Stimulated activated CD8-positive, alpha-beta memory T cell treated with anti-CD3 and anti-CD28 coated beads, Interleukin-4, amount 100 ng/mL, for 4 hours (primary cell): ENCODE measurements at places on chromosomes 4 and X.

GRCh38 chrX:133454491-133454914, 39.2 kb upstream of the GPC4 start:
- no peak for DNase-seq

- no peak for DNase-seq
Observed at GRCh38 chr4:77635246-77635645, 29.6 kb downstream of the CXCL13 start.

GRCh38 chr4:173328236-173328901, 5.8 kb downstream of the HMGB2 start:
- DNase-seq = no peak

- no peak for DNase-seq
Observed at GRCh38 chr4:118249890-118250289, 102.9 kb downstream of the PRSS12 start.

GRCh38 chr4:124934916-124935315, 222.4 kb upstream of the ANKRD50 start:
- DNase-seq = no peak

DNA sequence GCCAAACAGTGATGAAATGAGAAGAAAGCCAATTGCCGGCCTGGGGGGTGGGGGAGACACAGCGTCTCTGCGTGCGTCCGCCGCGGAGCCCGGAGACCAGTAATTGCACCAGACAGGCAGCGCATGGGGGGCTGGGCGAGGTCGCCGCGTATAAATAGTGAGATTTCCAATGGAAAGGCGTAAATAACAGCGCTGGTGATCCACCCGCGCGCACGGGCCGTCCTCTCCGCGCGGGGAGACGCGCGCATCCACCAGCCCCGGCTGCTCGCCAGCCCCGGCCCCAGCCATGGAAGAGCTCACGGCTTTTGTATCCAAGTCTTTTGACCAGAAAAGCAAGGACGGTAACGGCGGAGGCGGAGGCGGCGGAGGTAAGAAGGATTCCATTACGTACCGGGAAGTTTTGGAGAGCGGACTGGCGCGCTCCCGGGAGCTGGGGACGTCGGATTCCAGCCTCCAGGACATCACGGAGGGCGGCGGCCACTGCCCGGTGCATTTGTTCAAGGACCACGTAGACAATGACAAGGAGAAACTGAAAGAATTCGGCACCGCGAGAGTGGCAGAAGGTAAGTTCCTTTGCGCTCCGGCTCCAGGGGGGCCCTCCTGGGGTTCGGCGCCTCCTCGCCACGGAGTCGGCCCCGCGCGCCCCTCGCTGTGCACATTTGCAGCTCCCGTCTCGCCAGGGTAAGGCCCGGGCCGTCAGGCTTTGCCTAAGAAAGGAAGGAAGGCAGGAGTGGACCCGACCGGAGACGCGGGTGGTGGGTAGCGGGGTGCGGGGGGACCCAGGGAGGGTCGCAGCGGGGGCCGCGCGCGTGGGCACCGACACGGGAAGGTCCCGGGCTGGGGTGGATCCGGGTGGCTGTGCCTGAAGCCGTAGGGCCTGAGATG, at the start of gene SHOX:
SHOX (plus strand) TSS at position 180 of the 885 bp plus-strand sequence; CDS start at position 287, 107 bp downstream.
- no peak for DNase-seq

DNA sequence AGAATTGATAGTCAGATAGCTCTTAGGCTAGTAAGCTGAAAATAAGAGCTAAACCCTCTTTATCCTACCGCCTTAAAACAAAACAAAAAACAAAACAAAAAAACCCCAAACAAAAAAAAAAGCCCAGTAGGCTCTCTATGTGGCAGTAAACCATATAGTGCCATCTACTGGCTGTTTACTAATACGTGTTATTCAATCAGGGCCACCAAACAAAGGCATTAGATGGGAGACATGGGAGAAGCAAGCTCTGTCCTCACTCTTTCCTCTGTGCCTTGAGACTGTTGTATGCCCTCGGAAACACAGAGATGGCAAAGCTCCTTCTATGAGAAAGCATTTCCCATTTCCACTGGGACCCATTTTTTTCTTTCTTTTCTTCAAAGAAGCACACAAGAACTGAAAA, 148.8 kb upstream of the MID1 start:
- no peak for DNase-seq

GRCh38 chr4:182338063-182338462, 94.9 kb downstream of the TENM3 start:
- no peak for DNase-seq
